Pulmonary artery endothelial cell (primary cell): ENCODE measurements at places on chromosomes 2 and 18.

DNA sequence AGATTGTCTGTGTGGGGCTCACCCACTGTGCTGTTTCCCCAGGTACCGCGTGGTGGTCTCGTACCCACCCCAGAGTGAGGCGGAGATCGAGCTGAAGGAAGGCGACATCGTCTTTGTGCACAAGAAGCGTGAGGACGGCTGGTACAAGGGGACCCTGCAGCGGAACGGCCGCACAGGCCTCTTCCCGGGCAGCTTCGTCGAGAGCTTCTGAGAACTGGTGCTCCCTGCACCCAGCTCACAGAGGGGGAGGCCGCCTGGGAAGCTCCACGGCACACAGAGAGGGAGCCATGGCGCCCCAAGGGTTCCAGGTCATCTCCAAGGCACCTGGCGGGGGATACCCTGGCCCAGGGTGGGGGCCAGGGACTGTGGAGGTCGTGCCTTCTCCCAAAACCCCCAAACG lies 112.3 kb downstream of the SEPTIN10 start:
- DNase-seq = no peak

DNA sequence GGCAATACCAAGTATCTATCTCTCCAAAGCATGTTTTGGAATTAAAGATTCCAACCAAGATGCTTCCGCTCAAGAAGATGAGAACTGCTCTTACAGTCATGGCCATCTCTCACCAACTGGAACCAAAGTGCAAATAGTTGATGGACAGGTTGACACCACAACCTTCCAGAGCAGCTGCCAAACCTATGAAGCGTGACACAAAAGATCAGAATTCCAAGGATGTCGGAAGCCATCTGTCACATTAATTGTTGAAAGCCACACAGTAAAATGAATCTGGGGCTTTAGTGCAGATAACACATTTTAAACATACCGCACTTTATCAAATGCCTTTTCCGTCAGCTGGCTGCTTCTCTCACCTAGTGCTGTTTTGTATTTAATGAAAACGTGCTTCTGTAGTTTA lies 195.7 kb downstream of the CDH20 start:
- DNase-seq = no peak

GRCh38 chr2:77434880-77435279 lies 87.3 kb downstream of the LRRTM4 start:
- DNase-seq = no peak

DNA sequence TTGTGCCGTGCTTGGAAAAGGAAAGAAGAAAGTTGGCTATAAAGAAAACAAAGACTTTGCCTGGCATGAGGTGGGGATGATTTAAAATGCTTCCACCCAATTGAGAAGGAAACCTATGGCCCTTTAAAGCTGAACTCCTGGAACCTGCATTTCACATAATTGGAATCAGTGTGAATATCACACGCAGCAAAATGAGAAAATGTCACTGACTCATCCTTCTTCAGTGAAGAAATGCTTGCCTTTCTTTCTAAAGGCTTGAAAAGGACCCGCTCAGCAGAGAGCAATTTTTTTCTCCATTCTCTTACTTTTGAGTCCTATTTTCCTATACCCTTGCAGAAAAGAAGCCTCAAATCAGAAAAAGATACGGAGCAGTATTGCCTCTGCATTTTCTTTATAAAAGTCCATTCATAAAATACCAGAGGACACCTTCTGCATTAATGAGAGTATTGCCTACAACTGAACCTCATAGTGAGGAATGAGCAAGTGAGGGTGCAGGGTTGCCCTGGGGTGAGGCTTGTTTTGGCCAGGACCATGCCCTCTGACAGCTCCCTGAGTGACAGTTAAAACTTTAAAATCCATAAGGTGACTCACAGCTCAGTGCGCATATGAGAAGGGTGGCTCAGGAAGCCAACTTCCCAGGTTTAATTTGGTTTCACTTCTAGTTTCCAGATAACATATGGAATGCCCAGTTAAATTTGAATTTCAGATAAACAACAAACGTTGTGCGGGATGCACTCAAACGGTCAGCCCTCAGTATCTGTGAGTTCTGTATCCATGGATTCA lies 191.9 kb upstream of the GYPC start:
- no peak for DNase-seq

DNA sequence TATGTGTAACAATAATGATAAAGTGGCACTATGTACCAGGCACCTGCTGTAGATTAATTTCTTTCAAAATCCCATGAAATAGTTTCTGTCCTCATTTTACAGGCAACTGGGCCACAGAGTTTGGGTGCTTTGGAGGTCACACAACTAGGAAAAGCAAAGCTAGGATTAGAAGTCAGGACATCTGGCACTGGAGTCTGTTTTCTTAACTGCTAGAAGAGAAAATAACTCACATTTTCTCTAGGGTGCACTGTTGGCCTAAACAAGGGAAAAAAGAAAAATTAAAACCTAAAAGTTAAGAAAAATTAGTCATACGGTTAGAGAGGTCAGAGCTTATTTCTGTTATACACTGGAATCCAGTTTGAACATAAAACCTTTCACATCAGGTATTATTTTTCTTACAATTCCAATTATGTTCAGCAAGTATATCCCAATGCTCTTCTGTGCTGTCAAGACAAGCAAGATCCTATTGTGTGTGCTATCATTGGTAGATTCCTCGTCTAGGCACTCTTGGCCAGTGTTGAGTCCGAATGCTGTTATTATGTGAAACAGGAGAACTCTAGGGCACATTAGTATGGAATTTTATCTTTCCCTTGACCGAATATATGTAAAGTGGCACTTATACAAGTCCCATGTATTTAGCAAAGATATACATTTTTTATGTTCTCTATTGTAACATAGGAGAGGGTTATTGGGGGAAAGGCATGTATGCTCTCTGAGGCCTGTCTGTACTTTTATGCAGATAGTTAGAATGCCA lies 1.5 kb upstream of the OSGEPL1 start:
- no peak for DNase-seq

DNA sequence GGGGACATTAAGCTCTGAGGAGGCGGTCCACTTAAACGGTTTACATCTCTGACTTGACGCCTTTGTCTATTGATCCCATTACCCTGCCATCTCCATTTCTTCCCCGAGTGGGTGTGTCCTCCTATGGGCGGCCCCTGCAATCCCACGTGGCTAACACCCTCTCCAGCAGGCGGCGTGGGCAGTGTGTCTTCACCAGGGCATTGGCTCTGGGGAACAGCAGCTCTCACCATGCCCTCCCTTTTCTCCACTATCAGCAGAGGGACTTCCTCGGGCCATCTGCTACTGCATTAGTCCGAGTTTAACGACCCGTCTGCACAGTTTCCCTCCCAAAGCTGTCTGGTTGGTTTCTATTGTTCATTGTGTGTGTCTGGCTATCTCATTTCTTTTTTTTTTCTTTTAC lies 511.9 kb upstream of the NRP2 start:
- no peak for DNase-seq

DNA sequence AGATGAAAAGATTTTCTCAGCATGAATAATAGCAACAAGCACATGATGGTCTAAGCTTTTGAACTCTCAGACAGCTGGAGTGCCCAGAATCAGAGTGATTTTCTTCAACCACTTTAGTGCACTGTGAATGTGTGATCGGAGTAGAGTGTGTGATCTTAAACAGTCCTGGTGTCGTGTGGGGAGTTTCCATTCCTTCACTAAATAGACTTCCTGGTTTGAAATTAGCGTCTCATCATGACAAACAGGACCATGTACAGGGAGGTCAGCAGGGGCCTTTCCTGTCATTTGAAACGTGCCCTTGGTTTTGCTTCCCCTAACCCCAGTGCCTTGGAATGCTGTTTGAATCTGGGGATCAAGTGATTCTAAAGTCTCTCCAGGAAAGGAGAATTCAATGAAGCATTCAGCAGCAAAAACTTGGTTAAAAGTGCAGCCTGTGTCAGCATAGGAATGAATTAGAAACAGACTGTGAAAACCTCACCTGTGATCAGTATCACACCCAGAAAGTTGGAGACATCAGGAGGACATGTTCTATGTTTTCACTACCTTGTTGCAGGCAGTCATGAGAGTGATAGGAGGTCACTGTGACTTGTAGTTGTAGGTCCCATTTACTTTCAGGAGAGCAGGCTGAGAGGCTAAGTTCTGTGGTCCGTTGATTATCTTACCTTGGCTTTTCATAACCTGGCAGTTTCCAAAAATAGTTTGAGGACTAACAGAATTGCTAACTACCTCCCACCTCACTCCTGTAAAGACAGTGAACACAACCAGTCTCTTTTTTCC lies 400.3 kb downstream of the MTX2 start:
- DNase-seq = no peak

DNA sequence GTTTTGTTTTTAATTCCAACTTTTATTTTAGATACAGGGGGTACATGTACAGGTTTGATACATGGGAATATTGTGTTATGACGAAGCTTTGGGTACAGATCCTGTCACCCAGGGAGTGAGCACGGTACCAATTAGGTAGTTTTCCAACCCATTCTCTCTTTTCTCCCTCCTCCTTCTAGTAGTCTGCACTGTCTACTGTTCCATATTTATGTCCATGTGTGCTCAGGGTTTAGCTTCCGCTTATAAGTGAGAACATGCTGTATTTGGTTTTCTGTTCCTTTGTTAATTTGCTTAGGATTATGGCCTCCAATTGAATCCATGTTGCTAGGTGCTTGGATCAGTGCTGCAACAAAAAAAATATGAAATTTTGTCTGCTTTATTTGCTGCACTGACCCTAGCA lies 659.3 kb upstream of the TMEFF2 start:
- no peak for DNase-seq

DNA sequence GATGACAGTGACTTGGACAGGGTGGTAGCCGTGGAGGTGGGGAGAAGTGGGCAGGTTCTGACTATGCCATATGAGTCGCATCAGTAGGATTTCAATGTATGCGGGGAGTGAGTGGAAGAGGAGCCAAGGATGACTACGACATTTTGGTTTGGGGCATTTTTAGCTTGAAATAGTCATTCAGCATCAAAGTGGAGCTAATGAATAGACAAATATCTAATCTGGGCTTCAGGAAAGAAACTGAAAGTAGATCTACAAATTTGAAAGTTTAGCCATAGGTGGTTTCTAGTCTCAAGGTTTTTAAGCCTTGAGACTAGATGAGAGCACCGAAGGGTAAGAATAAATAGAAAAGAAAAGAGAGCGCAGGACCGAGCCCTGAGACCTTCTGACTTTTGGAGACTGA lies 58.3 kb downstream of the FEZ2 start:
- no peak for DNase-seq

GRCh38 chr2:55986700-55987440 lies 63.3 kb upstream of the EFEMP1 start:
- no peak for DNase-seq

DNA sequence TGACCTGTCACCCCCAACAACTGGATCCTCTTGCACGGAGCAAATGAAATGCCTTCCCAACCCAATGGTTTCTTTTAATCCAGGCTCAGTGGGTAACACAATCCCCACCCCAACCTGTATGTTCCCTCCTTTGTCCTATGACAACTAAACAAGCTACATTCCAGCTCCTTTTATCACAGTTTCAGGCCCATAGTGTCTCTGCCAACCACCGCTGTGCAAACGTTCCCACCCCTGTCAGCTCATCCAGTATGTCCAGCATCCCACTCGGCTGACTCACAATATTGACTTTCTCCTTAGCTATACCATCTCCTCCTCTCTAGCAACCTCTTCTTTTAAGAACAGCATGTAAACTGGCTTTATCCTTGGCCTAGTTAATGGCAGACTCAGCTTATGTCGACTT lies 117.9 kb upstream of the PPP1CB start:
- DNase-seq = no peak

DNA sequence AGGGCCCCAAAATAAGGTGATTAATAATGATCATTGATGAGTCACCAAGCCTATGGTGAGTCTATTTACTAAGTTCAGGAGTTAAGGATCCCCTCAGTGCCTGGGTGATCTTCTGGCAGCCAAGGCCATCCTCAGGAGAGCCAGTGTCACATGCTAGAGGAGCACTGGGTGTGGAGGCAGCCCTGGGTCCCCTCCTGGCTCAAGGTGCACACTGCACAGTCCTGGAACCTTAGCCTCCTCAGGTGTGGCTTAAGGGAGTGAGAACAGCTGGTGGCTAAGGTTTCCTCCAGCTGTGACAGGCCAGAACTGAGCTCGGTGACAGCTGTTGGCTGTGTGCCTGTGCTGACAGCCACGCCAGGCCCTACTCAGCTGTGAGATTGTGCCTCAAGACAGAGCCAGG lies 52.1 kb upstream of the ACAA2 start:
- no peak for DNase-seq

- DNase-seq = no peak
Observed at GRCh38 chr2:11621410-11621809, 48.6 kb downstream of the NTSR2 start.

GRCh38 chr2:159175182-159175581 lies 111.3 kb downstream of the WDSUB1 start:
- no peak for DNase-seq

- no peak for DNase-seq
Observed at GRCh38 chr2:43107679-43108078, 118.7 kb downstream of the ZFP36L2 start.

DNA sequence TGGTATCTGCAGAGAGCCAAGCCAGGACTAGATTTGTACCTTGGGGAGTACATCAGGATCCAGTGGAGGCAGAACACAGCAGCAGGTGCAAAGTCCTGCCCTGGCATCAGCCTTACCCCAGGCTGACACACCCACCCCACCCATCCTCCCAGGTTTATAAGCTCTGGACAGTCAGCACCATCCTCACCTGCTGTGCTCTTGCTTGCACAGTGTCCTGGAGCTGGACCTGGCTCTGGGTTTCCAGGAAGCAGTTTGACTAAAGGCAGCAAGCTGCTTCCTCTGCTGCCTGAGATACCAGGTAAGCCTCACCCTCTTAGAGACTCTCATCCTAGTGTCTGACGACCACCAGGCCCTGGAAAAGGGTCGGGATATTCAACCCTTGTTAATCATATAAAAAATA lies at the start of gene SULT1C3:
SULT1C3 (plus strand) TSS at position 183 of the 400 bp plus-strand sequence. CDS start 7,227 bp downstream, outside the sequence.
- no peak for DNase-seq

GRCh38 chr2:37966326-37966725 lies 41.2 kb downstream of the RMDN2 start:
- DNase-seq = no peak

DNA sequence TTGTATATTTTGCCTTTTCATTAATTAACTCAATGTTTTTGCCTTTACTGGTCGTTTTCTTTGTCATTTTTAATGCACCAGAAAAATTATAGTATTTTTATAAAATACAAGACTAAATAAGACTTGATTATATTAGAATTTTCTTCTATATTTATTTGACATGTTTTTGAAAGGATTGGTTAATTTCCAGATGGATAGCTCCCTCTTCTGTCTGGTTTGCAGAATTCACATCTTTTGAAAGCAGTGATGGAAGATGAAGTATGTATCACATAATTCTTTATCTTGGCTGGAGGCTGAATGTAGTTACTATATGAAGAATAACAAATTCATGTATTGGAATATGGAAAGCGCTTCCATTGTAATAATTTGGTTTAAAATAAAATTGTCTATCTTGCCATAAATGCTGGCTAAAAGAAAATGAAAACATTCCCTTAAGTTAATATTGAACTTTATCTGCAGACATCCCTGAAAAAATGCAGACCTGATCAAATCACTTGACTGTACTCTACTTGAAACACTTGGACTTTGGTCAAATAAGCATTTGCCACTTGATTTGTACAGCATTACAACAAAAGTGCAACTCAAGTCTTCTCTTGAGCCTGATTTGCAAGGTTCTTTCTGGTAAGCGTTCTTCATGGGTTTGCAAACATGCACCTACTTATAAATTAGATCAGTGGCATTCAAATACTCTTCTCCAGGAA lies 86.3 kb upstream of the EFEMP1 start:
- DNase-seq = no peak

GRCh38 chr2:12694990-12695774 lies 21.6 kb upstream of the TRIB2 start:
- DNase-seq = no peak
